ENCODE measurements at places on chromosomes 6 and 20. TPM values are rescaled to one million over a fixed set of nuclear protein-coding genes. Genes with fewer than 3 reads are reported as not detected.

Gene PLCB4
- polyA plus RNA-seq, result 14.8 TPM

Gene CST7
- polyA plus RNA-seq, result 1.3 TPM

DNA sequence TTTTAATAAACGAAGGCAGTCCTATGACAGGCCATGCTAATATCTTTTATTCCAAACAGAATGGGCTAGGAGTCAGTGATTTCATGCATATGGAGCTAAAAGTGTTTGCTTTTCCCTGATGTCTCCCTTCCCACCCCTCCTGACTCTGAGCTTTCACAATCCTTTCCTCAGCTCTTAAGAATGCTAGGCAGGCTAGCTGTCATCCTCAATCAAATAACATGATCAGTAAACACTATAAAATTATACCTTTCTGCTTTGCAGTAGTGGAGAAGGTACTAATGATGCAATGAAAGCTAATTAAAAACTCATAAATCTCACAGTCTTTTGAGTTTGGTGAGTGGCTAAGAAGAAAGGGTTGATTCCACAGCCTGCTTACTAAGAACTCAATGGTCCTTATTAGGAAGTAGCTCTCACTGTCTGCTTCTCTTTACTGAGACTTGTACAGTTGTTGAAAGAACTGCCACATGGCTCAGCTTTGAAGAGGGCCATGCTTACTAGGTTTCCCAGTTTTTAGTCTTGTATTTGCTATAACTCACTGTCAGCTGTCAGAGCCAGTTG lies 250.9 kb upstream of the JAG1 start:
- DNase-seq, result no peak

GRCh38 chr6:112651239-112651638 lies 304.1 kb downstream of the RFPL4B start:
- DNase-seq, result no peak

Measured in right lung (tissue), 10 donors.